ENCODE measurements at places on chromosomes 13 and 19.

GRCh38 chr13:48492096-48492440 is 40.8 kb downstream of the RCBTB2 start:
- DNase-seq: no peak

DNA sequence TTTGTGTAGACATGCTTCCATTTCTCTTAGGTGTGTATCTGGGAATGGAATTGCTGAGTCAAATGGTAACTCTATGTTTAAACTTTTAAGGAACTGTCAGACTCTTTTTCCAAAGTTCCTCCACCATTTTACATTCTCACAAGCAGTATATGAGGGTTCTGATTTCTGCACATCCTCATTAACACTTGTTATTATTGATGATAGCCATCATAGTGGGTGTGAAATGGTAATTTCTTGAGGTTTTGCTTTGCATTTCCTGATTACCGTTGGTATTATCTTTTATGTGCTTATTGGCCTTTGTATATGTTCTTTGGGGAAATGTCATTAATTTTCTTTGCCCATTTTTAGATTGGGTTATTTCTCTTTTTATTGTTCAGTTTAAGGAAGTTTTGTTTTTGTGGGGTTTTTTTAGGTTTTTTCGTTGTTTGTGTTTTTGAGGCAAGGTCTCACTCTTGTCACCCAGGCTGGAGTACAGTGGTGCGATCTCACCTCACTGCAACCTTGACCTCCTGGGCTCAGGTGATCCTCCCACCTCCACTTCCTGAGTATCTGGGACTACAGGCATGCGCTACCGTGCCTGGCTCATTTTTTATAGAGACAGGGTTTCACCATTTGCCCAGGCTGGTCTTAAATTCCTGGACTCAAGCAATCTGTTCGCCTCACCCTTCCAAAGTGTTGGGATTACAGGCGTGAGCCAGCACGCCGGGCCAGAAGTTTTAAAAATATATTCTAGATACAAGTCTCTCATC is 34.3 kb downstream of the NAA16 start:
- no peak for DNase-seq

DNA sequence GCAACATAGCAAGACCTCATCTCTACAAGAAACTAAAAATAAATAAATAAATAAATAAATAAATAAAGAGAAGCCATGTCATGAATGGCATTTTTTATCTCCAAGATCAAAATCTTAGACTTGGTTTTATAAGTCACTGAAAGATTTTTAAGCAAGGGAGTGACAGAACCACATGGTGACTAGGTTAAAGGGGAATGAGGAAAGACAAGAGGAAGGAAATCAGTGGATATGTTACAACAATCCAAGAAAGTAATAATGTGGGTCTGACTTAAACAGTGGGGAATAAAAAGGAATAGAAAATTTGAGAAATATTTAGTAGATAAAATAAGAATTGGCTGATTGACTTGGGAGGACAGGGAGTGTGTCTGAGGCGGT is 18.8 kb upstream of the MED4 start:
- DNase-seq: no peak

GRCh38 chr19:51258165-51259160 is 7.6 kb downstream of the SIGLECL1 start:
- no peak for DNase-seq

- DNase-seq: peak; percentile 56
Measured at GRCh38 chr19:57708641-57709361, at the start of gene ZNF154. Gene ZNF154 (minus strand): TSS chr19:57709204. CDS start chr19:57708971, 233 bp downstream.

- no peak for DNase-seq
Measured at GRCh38 chr13:75739244-75739868, 103.2 kb downstream of the LMO7 start.

DNA sequence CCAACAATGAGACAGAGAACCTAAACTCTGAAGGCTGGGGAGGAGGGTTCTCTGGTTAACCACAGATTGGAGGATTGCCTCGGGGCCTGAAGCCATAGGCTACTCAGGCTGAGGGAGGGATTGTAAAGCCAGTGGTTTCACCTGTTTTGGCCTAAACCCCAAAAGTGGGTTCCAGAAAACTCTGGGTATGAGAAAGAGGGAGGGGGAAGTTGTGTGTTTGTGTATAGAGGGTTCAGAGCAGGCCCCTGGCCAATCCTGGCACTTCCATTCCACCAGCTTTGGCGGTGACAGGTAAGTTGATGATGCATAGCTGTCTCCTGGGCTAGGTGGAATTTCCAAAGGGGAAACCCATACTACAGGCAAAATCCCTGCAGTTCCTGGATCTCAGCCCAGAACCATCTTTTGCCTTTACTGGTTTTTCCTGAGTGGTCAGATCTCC is 13.5 kb upstream of the CCDC97 start:
- no peak for DNase-seq

DNA sequence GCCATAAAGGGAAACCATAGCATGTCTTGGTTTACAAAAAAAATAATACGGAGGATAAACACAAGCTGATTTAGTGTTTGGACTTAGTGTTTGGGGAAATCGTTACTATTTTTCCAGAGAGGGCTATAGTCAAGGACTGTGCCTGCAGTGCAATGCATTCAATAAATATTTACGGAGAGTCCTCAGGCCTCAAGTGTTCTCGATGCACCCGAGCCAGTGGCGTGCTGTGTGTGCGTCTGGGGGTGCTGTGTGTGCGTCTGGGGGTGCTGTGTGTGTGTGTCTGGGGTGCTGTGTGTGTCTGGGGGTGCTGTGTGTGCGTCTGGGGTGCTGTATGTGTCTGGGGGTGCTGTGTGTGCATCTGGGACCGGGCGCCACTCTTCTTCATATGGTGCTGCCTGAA is 71.7 kb upstream of the GTF3A start:
- DNase-seq: no peak

DNA sequence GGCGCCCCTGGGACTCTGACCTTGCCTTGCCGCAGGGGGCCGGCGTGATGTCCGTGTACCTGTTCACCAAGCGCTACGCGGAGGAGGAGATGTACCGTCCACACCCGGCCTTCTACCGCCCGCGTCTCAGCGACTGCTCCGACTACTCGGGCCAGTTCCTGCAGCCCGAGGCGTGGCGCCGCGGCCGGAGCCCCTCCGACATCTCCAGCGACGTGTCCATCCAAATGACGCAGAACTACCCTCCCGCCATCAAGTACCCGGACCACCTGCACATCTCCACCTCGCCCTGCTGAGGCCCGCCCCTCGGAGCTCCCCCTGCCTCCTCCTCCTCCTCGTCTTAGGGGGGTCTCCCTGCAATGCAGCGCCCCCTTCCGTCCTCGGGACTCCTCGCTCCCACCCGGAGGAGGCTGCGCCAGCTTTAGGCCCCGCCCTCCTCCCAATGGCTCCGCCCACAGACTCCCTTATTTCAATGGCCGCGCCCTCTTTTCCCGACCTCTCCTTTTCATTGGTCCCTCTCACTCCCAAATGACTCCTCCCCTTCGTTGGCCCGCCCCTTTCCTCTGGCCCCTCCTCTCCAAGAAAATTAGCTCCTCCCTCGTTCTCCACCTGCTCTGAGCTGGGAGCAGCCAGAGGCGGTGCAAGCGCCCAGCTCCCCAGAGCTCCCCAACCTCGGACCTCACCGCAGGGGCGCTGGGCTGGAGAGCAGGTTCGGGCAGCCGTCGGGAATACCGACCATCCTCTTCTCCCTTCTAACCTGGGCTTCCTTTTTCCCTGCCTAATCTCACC is 20.5 kb upstream of the CACNG8 start:
- no peak for DNase-seq

DNA sequence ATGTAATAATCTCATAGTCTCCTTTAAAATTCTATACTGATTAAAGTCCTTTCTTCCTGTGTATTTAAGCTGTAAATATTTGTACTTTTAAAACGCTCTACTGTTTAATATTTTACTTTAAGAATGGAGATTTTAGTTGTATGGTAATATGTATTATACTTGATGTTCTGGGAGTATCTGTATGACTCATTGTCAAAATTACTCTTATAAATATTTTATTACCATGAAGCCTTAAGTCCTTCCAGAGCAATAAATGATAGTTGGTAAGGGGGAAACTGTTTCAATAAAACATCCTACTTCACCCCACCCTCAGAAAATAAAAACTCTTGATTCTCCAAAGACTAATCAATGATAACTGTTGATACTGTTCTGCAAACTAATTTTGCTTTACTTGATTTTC is 6.4 kb downstream of the PCDH9 start:
- DNase-seq: no peak

DNA sequence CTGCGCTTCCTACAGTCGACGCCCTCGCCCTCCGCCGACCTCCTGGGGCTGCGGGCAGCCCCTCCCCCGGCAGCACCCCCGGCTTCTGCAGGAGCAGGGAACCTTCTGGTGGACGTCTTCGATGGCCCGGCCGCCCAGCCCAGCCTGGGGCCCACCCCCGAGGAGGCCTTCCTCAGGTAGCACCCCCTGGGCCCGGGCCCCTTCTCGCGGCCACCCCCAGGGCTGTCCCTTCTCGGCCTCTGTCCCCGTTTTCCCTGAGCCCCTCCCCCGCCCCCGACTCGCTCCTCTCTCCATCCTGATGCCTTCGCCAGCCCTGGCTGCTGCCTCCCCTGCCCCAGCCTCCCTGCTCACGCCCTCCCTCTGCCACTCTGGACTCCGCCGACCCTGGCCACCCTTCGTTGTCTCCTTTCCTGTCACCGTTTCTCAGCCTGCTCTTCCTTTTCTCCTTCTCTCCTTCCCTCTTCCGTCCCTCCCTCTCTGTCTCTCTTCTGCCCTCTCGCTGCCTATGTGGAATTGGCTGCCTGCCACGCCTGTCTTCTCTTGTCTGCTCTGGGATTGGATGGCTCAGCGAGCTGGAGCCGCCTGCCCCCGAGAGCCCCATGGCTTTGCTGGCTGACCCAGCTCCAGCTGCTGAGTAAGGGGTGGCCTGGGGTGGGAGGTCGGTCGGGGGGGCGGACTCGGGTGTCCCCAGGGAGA is 11.0 kb downstream of the FUZ start:
- DNase-seq: peak; percentile 66

DNA sequence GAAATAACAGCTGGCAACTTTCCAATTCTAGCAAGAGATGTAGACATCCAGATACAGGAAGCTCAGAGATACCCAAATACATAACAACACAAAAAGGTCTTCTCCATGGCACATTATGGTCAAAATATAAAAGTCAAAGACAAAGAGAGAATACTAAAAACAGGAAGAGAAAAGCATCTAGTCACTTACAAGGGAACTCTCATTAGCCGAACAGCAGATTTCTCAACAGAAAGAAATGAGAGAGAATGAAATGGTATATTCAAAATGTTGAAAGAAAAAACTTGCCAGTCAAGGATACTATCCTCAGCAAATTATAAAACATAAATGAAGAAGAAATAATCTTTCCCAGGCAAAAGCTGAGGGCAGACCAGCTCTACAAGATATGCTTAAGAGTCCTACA is 12.4 kb downstream of the ZNF780A start:
- no peak for DNase-seq
